Daoy (cell line): ENCODE measurements at places on chromosomes 3 and 15. TPM values are rescaled to one million over a fixed set of nuclear protein-coding genes. Genes with fewer than 3 reads are reported as not detected.

DNA sequence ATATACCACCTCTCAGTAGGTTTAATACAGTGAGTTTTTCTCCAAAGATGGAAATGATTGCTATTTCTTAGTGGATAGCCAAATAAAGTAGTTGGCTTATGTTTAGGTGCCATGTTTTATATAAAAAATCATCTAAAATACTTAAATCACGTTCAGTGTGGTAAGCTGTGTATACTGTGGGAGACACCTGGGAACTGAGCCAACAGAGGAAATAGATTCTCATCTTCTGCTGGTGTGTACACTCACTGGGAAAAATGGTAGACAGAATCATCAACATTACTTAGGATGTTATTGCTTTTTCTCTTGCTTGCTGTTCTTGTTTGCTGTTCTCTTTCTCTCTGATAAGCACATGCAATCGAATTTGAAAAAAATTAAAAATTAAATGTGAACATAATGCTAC is 112.6 kb upstream of the MB21D2 start:
- DNase-seq, result peak; percentile 53

CYP8B1 gene
- not detected in 2 replicates for total RNA-seq

GPR171 gene
- total RNA-seq, result not detected in 2 replicates

DNA sequence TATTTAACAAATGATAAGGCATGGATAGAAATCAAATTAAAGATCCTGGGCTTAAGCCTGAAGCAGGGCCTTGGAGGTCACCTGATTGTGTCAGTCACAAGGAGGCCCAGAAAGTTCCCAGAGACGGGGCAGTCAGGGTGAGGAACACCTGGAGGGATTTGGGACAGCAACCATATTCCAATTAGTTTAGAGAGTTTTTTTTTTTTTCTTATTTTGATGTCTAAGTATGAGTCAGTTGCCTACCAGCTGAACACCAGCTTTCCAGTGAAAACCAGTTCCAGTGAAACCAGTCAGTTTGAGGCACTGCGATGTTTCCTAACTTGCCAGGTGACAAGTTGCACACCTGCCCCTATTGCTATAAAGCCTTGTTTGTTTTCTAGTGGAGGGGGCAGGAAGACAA is 350.7 kb upstream of the AZI2 start:
- DNase-seq, result no peak

DNA sequence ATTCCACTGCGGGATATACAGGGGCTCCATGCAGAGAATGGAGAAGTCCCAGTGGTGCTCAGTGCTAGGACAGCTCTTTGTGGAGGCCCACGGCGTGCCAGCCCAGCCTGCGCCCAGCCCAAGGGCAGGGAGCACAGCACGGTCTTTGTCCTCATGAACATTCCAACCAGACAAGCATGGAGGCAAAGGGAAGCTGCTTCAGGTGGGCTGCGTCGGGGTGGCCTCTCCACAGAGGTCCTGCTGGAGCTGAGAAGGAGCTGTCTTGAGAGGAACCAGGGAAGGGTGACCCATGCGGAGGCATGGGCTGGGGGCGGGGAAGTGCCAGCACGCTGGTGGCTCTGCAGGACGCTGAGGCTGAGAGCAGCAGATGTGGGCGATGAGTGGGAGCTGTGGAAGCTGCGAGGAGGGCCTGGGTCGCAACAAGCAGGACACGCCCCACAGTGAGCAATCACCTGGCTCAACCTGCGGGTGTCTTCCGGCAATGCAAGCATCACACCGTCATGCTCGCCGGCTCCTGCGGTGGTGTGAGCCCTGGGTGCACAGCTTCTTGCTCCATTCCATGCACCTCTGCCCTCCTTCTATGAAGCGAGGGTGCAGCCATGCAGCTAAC is 14.0 kb upstream of the KLF15 start:
- no peak for DNase-seq

EIF4A2 gene
- 697 and 819 TPM in 2 replicates for total RNA-seq

- no peak for DNase-seq
Measured at GRCh38 chr3:51550080-51550819, 11.7 kb downstream of the RAD54L2 start.

DNA sequence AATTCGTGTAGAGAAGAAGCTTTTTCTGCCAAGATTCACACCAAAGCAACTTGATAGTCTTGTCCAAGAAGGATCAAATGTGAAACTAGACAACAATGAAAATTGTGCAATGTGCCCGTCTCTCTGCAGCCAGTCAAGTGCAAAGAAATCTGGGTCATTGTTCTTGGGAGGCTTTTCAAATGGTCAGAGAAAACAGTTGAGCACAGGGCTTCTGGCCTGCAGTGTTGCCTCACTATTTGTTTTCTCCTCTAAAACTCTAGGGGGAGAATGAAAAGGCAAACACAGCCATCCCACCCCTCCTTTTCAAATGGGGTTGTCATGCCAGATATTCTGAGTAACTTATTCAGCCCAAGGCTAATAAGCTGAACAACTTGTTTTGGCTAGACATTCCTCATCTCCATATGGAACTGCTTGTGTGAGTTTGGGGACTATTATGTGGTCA is 417.6 kb upstream of the CDIN1 start:
- DNase-seq, result peak; percentile 53

CCR2 gene
- not detected in 2 replicates for total RNA-seq
